ENCODE measurements at places on chromosomes 1 and 21. TPM values are rescaled to one million over a fixed set of nuclear protein-coding genes. Genes with fewer than 3 reads are reported as not detected.

DNA sequence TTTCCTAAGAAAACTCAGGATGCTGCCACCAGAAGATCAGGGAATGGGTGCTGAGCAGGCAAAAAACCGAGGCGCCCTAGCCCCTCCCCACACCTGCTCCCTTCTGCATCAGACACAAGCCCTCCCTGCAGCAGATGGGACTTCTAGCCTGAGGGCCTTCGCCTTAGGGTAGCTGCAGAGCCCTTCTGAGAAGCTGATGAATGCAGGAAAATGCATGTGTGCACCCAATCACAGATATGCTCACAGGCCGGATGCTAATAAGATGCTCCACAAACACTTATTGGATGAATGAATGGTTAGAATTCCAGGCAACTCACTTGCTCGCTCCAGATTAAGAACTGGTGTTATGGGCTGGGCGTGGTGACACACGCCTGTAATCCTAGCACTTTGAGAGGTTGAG lies 6.8 kb upstream of the C1orf210 start:
- H3K27ac ChIP-seq, result no peak overlapping the region
- no peaks in the 10 kb centered on the region for H3K27me3 ChIP-seq
- no peak overlapping the region for H3K4me3 ChIP-seq
- H3K36me3 ChIP-seq, result no peaks in the 10 kb centered on the region
- no peak for DNase-seq
- H3K4me1 ChIP-seq, result peaks cover 12% of the 10 kb centered on the region

DNA sequence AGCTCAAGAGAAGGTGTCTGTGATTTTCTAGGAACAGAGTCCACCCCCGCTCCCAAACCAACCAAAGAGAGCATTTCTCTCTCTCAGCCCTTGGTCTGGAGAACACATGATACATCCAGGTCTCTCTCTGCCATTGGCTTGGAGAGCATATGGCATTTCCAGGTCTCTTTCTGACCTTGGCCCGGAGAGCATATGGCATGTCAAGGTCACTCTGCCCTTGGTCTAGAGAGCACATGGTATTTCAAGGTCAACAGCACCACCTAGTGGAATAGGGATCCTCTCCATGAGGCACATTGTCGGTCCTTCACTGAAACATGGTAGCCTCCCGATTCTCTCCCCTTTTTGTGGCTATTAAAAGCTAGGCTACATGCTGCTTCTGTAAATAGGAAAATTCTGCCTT lies 437.7 kb upstream of the OLFM3 start:
- no peaks in the 10 kb centered on the region for H3K27me3 ChIP-seq
- no peak overlapping the region for H3K27ac ChIP-seq
- no peaks in the 10 kb centered on the region for H3K4me1 ChIP-seq
- no peak for DNase-seq
- no peak overlapping the region for H3K4me3 ChIP-seq

DNA sequence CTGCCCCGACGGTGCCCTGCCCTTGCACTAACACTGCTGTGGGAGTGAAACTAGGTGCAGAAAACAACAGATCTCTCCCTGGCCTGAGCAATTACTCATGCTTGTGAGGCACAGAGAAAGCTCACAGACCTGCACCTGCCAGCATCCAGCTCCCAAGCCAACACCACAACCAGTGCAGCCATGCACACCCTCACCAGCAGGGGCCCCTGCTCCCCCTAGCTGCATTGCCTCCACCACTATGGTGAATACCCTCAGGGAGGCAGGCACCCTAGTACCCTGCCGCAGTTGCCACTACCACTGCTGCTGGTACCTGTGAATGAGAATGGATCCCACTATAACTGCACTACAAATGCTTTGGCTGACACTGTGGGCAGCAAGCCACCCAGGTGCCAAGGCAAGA lies 7.1 kb upstream of the DIRAS3 start:
- no peaks in the 10 kb centered on the region for H3K27me3 ChIP-seq
- no peaks in the 10 kb centered on the region for H3K4me1 ChIP-seq
- DNase-seq, result no peak
- H3K36me3 ChIP-seq, result no peaks in the 10 kb centered on the region
- no peak overlapping the region for H3K27ac ChIP-seq

DNA sequence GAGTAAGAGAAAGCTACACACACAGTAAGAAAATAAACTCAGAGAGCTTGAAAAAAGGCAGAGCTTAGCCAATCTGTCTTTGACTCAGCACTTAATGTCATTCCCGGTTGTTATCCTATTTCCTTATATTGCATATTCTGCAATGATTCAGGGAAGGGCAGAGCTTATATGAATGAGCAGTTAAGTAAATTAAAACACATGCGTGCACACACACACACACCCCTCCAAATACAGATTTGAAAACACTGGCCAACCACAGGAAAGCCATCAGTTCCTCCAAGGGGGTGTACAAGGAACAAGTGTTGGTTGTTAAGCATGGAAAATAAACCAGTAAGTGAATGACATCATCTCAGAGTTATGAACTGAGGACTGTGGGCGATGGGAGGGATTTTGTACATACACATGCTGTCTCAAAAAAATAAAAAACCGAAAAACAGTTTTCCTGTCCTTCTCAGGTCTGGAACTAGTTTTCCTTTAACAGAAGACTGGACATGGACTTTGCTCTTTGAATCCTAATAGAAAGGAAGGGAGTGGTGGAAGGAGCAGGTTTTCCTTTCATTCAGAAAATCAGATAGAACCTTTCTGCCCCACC lies 1.0 kb downstream of the IQGAP3 start:
- H3K27ac ChIP-seq, result no peak overlapping the region
- H3K36me3 ChIP-seq, result no peaks in the 10 kb centered on the region
- no peak for DNase-seq
- peaks cover 10% of the 10 kb centered on the region for H3K4me1 ChIP-seq

GRCh38 chr21:36909901-36910561 lies 56.4 kb downstream of the HLCS start:
- H3K36me3 ChIP-seq, result no peaks in the 10 kb centered on the region
- H3K4me3 ChIP-seq, result no peak overlapping the region

MMEL1 gene
- total RNA-seq, result 0.79 TPM

SLC1A7 gene
- total RNA-seq, result not detected

Measured in CD4-positive, CD25-positive, alpha-beta regulatory T cell (primary cell).